Stimulated activated memory B cell treated with anti-CD40 and anti-IgM and Interleukin-4, amounts not matched to agents 10 μg/mL and 1 μg/mL and 100 μg/mL, for 72 hours (primary cell): ENCODE measurements at places on chromosomes 7 and 10.

- ATAC-seq: no peak
These were observed 32.2 kb upstream of the NAMPT start for GRCh38 chr7:106316947-106317346.

DNA sequence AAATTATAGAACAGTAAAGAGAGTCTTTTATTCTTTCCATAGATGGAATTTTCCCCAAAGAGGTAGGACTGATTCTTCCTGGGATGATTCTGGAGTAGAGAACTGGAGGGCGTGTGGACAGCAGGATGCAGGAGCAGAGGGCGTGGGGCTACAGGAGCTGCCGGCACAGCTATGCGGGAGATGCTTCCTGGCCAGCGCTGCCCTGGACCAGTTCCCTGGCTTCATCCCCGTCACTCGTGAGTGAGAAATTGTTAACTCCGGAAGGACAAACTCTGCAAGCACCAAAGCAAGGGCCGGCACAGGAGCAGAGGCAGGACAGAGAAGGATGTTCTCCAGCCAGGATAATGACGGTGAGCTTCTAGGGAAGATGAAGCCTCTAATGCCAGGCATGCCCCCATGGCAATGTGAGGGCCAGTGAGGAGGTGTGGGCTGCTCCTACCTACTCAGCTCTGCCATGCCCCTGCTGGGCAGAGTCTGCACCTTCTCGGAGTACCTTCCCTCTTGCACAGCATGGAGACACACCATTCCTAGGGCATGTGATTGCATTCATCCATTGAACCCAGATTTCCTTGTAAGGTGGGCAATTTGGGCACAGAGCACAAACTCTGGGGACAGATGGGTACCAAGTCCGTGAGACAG lies 760.9 kb upstream of the IGFBP3 start:
- ATAC-seq: no peak

GRCh38 chr7:32262315-32262714 lies 192.1 kb upstream of the PDE1C start:
- ATAC-seq: no peak

DNA sequence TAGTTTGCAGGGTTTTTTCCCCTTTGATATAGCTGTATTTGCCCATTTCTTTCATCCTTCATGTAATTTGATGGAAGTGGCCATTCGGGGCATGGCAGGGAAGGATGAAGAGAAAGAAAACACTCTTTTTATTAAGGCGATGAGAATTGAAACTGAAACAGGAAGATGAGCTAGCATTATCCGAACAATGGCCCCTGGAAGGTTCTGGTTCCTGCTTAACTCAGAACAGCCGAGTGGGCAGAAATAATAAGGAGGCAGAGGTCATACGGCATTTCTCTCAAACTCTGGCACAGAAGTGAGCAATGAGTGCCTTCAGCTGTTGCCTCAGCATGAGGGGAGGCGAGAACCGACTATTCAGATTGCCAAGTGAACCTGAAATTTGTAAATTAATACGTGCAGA lies 113.2 kb upstream of the MYO3A start:
- peak; percentile 29 for ATAC-seq

DNA sequence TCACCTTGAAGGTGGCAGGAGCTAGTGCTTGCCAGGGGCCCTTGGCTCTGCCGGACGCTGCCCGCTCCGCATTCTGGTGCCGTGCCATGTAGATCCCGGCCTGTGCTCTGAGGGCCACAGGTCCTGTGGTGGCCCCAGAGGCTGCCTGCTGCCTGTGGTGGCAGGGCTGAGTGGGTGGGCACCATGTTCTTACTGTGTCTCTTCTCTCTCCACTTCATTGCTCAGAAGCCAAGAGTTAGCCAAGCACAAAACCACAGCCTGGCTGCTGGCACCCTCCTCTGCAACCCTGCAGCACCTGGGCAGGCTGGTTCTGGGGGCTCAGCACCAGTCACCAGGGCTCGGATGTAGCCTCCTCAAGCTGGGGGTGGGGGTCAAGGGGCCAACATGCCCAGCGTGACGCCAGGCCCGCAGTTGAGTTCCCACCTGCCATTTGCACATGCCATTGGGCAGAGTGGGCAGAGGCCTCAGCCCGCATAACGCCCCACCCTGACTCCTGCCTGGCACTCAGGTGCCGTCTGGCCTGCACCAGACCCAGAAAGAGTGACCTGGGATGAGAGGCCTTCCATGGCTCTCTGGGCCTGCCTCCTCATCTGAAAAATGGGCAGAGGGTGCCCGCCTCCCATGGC lies 16.3 kb downstream of the ZMIZ1 start:
- peak; percentile 92 for ATAC-seq

DNA sequence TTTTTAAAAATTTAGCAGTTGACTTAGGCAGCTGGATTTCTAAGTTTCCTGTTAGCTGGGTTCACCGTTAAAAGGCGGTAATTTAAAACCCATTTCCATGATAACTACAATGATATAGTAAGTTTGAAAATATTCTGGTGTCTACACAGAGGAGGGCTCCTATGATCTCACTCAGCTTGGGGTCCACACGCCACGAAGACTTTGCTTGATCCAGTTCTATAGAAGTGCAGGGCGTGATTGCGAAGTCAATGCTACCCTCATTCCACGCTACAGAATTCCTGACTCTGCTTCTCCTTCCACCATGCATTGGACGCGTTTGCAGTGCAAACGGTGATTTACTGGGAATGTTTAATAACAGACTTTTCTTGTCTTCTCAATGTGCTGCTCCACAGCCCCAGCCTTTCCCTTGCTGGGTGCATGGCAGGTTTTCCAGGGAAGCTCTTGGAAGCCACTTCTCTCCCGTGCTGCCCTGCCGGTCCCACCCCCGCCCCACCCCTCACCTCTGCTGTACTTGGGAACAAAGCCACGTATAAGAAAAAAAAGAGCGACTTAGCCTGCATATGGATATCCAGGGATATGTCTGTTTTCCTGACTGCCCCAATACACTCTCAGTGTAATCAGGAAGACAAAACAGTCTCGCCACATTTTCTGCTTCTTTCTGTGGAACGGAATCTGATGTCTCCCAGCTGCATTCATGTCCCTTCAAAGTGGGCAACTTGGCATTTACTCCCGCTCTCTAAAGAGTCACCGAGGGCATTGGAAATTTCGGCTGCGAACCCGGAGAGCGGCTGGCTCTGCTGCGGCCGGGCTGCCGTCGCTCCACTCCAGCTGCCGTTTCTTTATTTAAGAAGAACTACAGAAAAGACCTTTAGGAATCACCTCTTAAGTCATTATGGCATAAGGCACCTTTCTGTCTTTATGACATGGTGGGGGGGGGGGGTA lies 434.4 kb upstream of the MGMT start:
- no peak for ATAC-seq

DNA sequence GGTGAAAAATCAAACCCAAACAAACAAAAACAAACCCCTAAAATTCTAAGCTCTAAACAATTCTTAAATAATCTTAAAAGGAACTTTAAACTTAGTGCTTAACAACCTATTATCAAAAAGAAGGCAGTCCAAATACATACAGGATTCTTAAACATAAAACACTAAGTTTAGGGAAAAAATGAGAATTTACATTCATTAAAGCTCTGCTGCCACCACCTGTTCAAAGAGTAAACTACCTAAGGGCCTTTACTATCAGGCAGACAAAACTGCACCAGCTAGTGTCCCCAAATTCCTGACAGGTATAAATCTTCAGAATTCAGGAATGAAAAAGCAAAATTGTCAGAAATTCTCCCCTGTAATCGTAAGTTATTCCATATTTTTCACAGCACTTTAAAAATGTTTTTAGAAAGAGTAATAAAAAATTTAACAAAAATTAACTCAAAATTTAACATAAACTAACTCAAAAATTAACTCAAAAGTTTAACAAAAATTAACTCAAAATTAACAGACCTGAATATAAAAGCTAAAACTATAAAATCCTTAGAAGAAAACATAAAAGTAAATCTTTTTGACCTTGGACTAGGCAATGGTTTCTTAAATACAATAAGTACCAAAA lies 55.1 kb downstream of the PDZD8 start:
- ATAC-seq: no peak
